ENCODE measurements at places on chromosomes 1 and 21. TPM values are rescaled to one million over a fixed set of nuclear protein-coding genes. Genes with fewer than 3 reads are reported as not detected.

- DNase-seq, result peak; percentile 27
- H3K4me1 ChIP-seq, result peaks cover 4% of the 10 kb centered on the region
- H3K36me3 ChIP-seq, result no peaks in the 10 kb centered on the region
Observed at GRCh38 chr21:32770871-32771523, 558 bp downstream of the PAXBP1 start.

- no peaks in the 10 kb centered on the region for H3K27me3 ChIP-seq
- no peak for DNase-seq
Observed at GRCh38 chr1:223535319-223535718, 130.2 kb downstream of the CAPN8 start.

DNA sequence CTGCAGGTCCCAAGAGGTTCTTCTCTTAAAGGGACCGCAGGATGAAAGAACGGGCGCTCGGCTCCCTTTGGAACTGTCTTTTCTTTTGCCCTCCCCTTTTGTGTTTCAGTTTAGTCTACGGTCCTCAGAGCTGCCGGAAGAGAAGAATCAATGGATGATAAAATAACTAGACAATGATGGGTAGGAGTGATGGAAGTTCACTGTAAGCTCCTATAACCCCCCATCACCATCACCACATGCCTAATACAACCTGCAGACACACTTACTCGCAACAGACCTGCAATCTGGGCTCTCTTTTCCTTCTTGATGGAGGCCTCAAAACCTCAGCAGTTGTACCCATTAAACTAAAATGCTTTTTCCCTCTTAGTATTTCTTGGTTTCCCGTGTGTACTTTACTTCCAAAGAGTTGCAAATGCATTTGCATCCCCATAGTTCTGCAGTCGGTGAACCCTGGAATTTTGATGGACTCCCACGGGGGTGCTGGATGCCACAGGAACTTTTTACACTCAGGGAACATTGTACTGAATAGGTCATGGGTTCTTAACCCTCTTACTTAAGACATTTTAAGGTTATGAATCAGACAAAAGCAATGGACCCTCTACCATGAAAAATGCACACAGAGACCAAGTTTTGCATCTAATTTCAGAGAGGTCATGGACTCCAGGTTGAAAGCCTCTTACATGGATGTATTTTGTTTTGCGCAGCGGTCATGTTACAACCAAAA lies 633 bp upstream of the RFX5 start:
- peaks cover 11% of the 10 kb centered on the region for H3K4me1 ChIP-seq
- no peaks in the 10 kb centered on the region for H3K27me3 ChIP-seq
- H3K27ac ChIP-seq, result peak overlapping the region; percentile 85
- H3K4me3 ChIP-seq, result peak overlapping the region; percentile 60

GRCh38 chr21:42145569-42146272 lies 73.2 kb upstream of the ABCG1 start:
- H3K4me3 ChIP-seq, result no peak overlapping the region
- H3K4me1 ChIP-seq, result peaks cover 73% of the 10 kb centered on the region
- peak; percentile 64 for DNase-seq
- no peak overlapping the region for H3K27ac ChIP-seq
- H3K27me3 ChIP-seq, result no peaks in the 10 kb centered on the region

DNA sequence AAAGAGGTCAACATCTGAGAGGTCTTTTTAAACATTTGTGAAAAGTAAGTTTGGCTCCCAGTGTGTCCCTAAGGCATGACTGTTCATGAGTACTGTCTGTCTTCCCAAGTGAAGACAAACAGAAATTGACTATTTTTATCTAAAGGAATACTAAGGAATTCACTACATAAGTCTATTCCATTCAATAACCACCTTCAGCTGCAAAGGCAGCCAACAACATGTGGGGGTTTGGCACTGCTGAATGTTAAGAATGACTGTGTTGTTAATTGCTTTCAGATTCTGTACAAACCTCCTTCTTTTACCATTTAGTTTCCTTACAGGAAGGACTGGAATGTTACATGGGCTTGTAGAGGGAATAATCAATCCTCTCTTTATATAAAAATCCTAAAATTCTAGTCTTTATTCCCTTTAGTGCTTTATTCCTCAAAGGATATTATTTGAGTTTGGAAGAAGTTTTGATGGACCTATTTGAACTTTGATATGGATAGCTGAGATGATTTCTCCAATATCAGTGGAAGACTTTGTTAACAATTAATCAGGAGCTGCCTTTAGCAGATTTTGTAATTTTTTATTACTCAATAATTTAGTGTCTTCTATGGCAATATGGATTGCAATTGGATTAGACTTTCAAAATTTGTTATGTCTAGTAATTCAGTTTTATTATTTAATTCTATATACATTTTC lies 201.7 kb upstream of the CHRM3 start:
- no peaks in the 10 kb centered on the region for H3K27me3 ChIP-seq
- no peaks in the 10 kb centered on the region for H3K4me1 ChIP-seq
- no peaks in the 10 kb centered on the region for H3K36me3 ChIP-seq
- H3K27ac ChIP-seq, result no peak overlapping the region

GRCh38 chr1:50959303-50959912 lies 659 bp downstream of the FAF1 start:
- H3K4me1 ChIP-seq, result peaks cover 10% of the 10 kb centered on the region
- peak overlapping the region; percentile 67 for H3K27ac ChIP-seq
- H3K36me3 ChIP-seq, result peaks cover 3% of the 10 kb centered on the region
- H3K27me3 ChIP-seq, result no peaks in the 10 kb centered on the region
- DNase-seq, result peak; percentile 38
- H3K4me3 ChIP-seq, result peak overlapping the region; percentile 92

- no peak for DNase-seq
- no peak overlapping the region for H3K27ac ChIP-seq
- H3K27me3 ChIP-seq, result no peaks in the 10 kb centered on the region
- H3K36me3 ChIP-seq, result no peaks in the 10 kb centered on the region
Observed at GRCh38 chr1:168970926-168971659, 135.4 kb upstream of the ATP1B1 start.

DNA sequence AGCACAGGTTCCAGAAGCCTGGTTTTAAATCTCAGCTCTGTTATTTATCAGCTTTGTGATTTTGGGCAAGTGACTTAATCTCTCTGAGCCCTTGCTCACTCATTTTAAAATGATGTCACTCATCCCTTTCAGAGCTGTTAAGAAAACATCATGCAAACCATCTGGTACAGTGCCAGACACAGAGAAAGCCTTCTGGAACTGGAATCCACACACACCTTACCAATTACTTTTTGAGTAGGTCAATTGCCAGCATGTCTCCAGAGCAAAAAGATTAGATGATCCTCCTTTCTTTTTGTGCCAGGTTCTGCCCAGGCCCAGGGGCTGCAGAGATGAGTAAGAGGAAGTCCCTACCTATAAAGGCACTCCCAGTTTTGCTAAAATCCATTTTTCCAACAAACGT lies 61.3 kb downstream of the ROR1 start:
- H3K27me3 ChIP-seq, result no peaks in the 10 kb centered on the region
- no peak overlapping the region for H3K4me3 ChIP-seq
- DNase-seq, result no peak
- no peak overlapping the region for H3K27ac ChIP-seq
- H3K4me1 ChIP-seq, result no peaks in the 10 kb centered on the region

DNA sequence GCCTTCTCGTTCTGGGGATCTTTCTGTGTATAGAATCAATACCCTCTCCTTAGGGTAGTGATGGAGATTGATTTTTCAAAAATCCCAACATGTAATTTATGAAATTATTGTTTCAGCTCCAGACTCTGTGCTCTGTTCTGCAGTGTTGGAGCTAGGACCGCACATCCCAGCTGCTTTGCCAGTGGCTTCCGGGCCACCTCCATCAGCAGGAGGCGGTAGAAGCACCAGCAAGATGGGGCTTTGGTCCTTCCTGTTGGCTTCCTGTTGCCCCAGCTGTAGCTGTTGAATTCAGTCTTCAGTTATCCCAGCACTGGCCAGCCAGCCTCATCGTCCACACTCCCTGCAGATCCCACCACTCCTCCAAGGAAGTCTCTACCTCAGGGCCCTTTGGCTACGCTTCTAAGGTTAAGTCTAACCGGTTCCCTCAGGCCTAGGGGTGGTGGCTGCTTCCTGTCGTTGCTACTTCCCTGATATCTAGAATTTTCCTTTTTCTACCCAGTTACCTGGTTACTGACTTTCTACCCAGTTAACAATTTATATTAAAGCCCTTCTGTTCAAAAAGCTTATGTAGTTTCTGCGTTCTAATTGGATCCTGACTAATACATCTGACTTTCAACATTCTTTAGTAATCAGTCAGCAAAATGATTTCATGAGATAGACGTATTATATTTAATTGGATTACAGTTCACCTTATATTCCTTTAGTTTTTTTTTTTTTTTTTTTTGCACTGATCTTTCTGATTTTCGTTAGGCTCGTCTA lies 24.6 kb downstream of the GALNT2 start:
- H3K27me3 ChIP-seq, result no peaks in the 10 kb centered on the region
- peaks cover 73% of the 10 kb centered on the region for H3K4me1 ChIP-seq
- no peak overlapping the region for H3K27ac ChIP-seq
- peaks cover 53% of the 10 kb centered on the region for H3K36me3 ChIP-seq
- no peak overlapping the region for H3K4me3 ChIP-seq

DNA sequence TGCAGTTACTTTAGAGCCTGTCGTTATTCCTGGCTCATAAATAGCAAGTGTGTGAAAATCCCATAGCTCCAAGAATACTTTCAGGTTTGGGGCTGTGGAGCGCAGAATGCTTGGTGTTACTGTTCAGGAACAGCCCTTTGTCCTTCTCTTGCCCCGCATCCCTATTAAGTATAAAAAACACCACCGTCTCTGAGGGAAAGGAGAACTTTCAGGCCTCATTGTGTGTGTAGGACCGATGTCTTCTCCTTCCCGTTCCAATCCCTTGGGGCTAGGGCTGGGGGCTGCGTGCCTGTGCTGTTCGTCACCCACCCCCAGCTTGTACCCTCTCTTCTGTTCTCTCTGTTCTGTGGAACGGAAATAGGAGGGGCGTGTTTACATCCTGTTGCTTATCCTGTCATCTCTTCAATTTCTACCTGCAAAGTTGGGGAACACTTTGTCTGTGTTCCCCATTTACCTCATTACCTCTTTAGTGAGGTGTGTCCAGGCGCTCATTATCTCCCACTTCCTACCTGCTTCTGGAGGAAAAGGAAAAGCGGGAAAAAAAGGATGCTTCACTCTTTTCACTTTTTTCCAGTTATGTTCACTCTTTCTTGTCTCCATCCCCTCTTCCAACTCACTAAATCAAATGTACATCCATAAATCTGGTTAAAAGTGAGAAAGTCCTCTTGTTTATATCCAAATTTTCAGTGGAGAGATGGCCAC lies 788 bp upstream of the TXNIP start:
- no peaks in the 10 kb centered on the region for H3K27me3 ChIP-seq
- peak overlapping the region; percentile 76 for H3K4me3 ChIP-seq
- peak overlapping the region; percentile 99 for H3K27ac ChIP-seq
- H3K36me3 ChIP-seq, result peaks cover 31% of the 10 kb centered on the region
- peak; percentile 85 for DNase-seq

DNA sequence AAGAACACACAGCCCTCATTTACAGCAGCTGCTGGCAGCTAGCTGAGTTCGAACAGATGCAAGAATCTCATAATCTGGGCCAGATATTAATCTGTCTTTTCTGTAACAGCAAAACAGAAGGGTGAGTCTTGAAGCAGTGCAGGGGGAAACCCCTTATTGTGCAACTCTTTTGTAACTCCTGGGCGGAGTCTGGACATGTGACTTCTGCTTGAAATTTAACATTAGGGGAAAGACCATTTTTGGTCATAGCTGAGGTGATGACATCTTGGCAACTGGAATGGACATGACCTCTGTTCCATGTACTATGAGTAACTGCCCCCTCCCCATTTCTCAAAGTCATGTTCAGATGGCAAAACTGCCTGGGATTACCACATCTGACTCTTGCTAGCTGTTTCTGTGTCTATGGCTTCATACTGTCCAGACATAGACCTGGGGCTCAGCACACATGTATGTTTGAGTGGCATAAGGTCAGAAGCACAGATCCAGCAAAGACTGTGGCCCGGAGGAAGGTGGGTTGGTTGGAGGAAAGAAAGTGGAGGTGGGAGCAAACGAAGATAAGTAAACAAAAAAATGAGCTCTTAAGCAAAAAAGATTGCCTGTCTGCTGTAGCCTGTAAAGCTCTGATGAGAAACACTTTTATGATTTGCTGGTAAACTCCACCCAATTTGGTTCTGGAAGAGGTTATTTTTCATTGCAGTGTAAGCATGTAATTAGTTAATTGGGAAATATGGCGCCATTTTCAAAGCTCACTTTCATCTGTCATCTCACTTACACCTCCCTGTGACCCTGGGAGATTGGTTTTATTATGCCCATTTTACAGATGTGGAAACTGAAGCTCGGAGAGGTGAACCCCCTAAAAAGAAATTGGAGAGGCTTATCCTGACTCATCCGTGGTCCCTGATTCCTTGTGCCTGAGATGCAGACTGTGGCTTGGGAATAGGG lies 26.1 kb downstream of the ETS2 start:
- H3K27ac ChIP-seq, result peak overlapping the region; percentile 74
- H3K36me3 ChIP-seq, result no peaks in the 10 kb centered on the region
- H3K4me1 ChIP-seq, result peaks cover 13% of the 10 kb centered on the region
- no peaks in the 10 kb centered on the region for H3K27me3 ChIP-seq

DNA sequence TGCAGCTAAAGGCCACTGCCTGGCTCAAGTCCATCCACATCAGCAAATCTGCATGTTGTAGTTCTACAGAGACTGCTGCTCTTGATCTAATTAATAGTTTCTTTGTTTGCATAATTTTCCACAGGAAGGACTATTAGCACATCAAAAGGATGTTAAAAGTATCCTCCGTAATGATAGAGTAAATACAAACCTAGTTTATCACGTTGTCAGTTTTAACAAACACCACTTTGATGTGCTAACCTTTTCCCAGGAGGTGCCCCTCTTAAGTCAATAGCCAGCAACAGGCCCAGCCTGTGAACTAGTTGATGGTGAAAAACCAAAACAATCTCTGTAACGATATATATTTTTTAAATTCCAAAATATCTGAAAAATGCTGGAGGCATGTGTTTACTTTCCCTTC lies 64.2 kb upstream of the SLC22A15 start:
- H3K4me1 ChIP-seq, result no peaks in the 10 kb centered on the region
- H3K36me3 ChIP-seq, result no peaks in the 10 kb centered on the region
- DNase-seq, result no peak
- no peak overlapping the region for H3K4me3 ChIP-seq
- no peak overlapping the region for H3K27ac ChIP-seq

DNA sequence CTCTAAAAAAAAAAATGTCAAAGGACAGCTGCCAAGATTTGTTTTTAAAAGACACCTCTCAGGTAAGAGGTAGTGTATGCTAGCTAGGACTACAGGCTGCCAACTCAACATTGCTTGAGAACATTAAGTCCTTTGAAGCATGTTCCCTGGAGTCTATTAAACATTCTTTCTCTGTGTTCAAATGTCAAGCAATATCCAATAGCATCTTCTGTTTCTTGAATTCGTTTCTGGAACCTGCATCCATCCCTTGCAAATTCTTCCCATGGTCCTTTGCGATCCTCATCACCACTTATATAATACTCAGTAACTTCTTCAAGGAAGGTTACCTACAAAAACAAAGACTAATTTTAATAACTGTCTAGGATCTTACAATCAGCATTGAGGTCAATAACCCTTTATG lies 5.6 kb downstream of the PPP1R15B start:
- H3K36me3 ChIP-seq, result peaks cover 41% of the 10 kb centered on the region
- H3K4me3 ChIP-seq, result no peak overlapping the region
- no peaks in the 10 kb centered on the region for H3K27me3 ChIP-seq
- H3K4me1 ChIP-seq, result peaks cover 2% of the 10 kb centered on the region

Gene HORMAD1
- total RNA-seq, result 0.57 TPM

Gene GPR153
- total RNA-seq, result 1.7 TPM

Gene CA14
- total RNA-seq, result 0.09 TPM

Gene PLA2G5
- total RNA-seq, result 0.09 TPM

Gene CD46
- total RNA-seq, result 69.7 TPM

Gene HAO2
- total RNA-seq, result 5.8 TPM

Gene HMCN1
- total RNA-seq, result 0.85 TPM

Gene FALEC
- total RNA-seq, result 0.19 TPM

Gene PRKACB
- 95.0 TPM for total RNA-seq

Gene PGBD2
- total RNA-seq, result 8.0 TPM

Gene FAM131C
- 0.05 TPM for total RNA-seq

Gene RPTN
- 0.09 TPM for total RNA-seq

Gene TMEM81
- total RNA-seq, result 1.7 TPM
